SHP77 (cell line): ENCODE measurements at places on chromosomes 3 and 15.

DNA sequence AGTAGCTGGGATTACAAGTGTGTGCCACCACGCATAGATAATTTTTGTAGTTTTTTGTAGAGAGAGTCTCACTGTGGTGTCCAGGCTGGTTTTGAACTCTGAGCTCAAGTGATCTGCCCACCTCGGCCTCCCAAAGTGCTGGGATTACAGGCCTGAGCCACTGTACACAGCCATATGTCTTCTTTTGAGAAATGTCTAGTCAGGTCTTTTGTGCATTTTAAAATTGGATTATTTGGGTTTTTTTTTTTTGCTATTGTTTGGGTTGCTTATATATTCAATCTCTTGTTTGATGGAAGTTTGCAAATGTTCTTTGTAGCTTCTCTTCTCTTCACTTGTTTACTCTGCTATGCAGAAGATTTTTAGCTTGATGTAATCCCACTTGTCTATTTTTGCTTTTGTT is 6.2 kb upstream of the ARPP19 start:
- no peak for DNase-seq

DNA sequence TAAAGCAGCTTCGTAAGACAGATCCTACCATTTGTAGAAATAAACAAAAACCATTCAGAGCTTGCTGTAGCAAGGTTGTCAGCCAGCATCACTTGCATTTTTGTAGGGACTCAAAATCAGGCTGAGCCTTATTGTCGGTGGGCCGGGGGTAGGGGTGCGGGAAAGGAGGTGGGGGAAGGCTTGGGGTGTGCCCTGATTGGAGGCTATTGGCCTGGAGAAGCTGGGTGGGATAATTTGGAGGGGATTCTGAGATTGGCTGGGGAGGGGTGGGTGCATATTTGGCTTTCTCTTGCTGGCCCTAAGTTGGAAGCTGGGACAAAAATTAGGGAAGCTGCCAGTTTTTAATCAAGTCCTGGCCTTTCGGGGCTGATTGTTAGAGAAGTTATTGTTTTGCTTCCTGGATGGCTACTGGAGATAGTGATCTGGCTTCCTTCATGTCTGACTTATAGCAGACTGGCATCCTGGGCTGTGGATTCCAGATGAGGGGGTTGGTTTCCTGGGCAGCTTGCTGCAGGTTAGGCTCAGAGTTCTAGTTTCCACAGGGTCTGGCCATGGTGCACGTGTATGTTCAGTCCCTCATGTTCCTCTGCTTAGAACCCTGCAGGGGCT is 22.8 kb downstream of the STOML1 start:
- no peak for DNase-seq

DNA sequence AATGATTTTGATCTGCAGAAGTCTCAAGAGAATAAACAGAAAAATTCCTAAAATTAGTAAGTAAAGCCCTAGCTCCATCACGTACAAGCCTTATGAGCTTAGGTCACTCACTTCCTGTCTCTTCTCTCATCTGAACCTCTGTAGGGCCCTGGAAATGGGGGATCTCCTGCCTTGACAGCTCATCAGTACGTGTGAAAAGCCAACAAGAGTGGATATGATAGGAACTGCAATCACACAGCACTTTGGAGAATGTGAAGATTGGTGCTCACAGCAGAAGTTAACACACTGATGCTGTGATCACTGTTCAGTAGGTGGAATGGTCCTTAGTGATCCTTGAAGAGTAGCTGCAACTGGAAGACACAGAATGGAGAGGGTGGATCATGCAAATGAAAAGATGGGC is 27.8 kb upstream of the ALDH1L1 start:
- no peak for DNase-seq

GRCh38 chr15:59817834-59818233 is 128.7 kb upstream of the BNIP2 start:
- no peak for DNase-seq

DNA sequence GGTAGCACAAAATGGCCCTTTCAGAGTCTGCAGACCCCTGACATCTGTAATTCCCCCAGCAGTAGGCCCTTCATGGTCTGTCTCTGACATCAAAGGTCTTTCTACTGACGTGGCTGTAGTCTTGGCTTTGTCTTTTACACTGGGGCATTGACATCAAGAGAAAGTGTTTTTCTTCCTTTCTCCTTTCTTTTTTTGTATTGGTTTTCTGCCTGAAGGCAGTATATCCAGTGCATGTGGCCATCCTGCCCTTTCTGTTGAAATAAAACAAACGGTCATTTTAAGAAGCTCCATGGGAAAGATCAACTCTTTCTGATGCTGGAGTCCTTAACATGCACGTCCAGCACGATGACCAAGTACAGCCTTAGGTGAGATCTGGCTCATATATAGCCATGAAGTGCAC is 106.8 kb upstream of the SAMMSON start:
- no peak for DNase-seq

GRCh38 chr3:46711305-46711704 is 6.4 kb downstream of the PRSS50 start:
- no peak for DNase-seq
